ENCODE measurements at places on chromosomes 3 and 15. TPM values are rescaled to one million over a fixed set of nuclear protein-coding genes. Genes with fewer than 3 reads are reported as not detected.

The OR5K2 gene
- 0.58 TPM for polyA plus RNA-seq

The CDV3 gene
- 122 TPM for polyA plus RNA-seq

The CHRNA5 gene
- 2.6 TPM for polyA plus RNA-seq

The CLDN18 gene
- 70.1 TPM for polyA plus RNA-seq

The CAMK2N2 gene
- polyA plus RNA-seq: 0.16 TPM

The OIP5 gene
- polyA plus RNA-seq: 5.6 TPM
